ENCODE measurements at places on chromosomes 12 and 14.
A peak's percentile ranks its signal among the peaks of the same experiment; 100 is the strongest.

GRCh38 chr12:59046763-59047534, 126.6 kb upstream of the LRIG3 start:
- no peak for DNase-seq

- no peak for DNase-seq
Observed at GRCh38 chr14:78184157-78184556, 14.0 kb downstream of the NRXN3 start.

GRCh38 chr14:95681153-95681552, 5.1 kb upstream of the TCL1B start:
- no peak for DNase-seq

- no peak for DNase-seq
Observed at GRCh38 chr12:92743026-92743425, 40.2 kb downstream of the PLEKHG7 start.

DNA sequence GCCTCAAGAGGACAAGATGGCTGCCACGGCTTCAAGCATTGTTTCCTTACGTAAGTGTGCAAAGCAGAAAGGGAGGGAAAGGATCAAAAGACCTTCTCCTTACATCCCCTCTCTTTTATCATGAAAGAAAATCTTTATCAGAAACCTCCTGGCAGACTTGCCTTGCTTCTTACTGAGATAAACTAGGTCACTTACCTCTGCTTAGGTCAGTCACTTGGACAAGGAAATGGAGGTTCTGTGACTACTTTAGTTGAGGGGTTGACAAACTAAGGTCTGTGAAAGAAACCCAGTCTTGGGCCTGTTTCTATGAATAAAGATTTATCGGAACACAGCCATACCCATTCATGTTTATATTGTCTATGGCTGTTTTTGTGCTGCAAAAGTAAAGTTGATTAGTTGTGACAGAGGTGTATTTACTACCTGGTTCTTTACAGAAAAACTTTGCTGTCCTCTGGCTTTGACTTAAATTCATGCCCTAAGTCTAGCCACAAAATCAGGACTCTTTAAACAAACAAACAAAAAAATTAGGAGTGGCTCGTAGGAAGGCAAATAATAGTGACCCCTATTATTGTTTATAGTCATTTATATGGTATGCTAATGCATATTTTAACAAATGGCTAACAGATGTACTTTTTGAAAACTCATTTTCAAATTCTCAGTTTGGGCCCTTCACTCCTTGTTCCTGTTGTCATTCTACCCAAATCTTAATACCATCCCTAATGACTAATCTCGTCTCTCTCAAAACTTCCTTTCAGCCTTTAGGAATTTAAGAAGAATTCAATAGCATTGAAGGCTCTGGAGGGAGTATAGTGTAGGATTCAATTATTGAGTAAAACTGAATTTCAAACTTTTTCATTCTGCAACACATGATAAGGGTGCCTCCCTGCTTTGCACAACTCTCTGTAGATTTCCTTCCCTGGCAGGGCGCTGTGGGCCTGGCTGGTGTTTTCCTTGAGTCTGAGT, 42.0 kb upstream of the ATP2B1 start:
- no peak for DNase-seq

DNA sequence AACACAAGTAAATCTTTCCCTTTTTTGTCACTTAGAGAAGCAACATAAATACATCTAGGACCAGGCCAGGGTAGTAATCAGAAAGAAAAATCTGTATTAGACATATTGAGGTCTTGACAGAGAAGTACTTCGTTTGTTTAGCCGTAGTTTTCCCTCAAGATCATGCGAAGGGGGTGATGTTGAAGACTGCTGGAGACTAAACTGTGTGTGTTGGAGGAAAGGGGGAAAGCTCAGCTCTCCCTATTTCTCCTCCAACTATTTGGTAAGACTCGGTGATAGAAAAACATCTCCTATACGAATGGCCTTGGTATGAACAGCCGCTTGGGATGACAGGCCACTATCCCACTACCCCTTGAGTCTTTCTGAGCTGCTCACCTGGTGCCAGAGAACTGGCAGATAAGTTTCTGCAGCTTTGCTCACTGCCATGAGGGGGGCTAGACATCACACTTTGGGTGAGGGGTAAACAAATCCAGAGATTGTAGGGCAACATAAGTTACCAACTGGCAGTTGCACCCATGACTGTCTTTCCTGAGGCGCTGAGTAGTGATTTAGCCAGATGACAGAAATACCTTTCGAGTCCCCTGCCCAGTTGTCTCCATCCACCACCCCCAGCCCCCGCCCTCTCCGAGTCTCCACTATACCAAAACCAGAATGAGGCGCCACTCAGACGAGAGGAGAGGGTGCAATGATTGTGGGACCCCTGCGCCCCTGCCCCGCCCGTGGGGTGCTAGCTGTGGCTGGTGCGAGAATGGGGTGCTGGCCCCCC, 685 bp downstream of the VAMP1 start:
- no peak for DNase-seq

DNA sequence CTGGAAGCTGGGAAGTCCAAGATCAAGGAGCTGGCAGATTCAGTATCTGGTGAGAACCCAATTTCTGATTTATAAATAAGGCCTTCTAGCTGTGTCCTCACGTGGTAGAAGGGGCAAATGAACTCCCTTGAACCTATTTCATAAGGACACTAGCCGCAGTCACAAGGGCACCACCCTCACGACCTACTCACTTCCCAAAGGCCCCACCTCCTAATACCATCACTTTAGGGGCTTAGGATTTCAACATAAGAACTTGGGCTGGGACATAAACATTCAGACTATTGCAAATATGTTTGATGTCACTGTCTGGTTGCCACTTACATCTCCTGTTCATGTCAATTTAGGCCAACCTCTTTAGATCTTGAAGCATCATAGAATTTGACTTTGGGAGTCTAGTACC, 10.8 kb upstream of the CNIH1 start:
- DNase-seq = no peak

DNA sequence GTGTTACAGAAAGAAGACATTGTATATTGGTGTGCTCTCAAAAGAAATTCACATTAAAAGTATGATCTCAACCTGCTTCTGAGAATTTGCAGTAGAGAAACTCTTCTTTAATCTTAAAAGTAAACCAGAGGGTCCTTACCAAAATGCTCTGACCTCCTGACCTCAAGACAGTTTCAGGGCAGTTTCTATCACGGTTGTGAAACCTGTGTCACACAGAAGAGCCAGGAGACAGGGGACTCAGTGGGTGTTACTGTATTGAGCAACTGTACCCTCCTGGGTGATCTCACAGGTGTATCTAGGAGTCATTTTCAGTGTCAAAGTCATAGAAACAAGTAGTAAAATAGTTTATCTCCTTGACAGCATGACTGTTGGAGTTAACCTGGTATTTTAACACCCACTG, 178.0 kb downstream of the GRIP1 start:
- DNase-seq = peak; percentile 44

- peak; percentile 64 for DNase-seq
Observed at GRCh38 chr12:219891-220352, 6.0 kb upstream of the SLC6A12 start.

- DNase-seq = no peak
Observed at GRCh38 chr12:54412786-54413185, 6.3 kb downstream of the ITGA5 start.

DNA sequence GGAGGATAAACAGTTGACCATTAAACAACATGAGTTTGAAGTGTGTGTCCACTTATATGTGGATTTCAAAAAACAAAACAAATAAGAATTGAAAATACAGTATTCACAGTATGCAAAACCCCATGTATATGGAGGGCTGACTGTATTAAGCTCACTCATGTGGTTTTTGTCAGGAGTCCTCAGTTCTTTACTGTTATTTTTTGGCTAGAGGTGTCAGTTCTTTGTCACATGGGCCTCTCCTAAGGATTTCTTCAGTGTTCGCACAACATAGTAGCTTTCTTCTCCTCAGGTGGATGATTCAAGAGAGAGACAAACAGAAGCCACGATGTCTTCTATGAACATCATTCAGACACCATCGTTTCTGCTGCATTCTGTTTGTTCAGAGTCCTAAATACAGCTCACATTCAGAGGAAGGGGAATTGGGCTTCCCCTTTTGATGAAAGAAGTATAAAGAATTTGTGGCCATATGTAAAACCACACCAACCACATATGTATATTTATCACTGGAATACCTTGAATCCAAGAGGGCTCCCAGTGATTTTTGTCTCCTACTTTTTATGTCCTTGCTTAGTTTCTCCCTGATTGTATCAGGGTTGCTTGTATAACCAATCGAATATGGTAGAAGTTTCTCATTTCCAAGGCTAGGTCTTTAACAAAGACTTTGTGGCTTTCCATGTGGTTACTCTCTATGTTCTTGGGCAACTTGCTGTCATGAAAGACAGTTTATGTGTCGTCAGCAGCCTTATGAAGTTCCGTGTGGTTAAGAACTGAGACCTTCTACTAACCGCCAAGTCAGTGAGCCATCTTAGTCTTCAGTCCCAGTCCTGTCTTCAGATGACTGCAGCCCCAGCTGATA, 18.9 kb downstream of the MNAT1 start:
- DNase-seq = no peak

GRCh38 chr12:65885312-65885711, 61.0 kb downstream of the HMGA2 start:
- DNase-seq = no peak

DNA sequence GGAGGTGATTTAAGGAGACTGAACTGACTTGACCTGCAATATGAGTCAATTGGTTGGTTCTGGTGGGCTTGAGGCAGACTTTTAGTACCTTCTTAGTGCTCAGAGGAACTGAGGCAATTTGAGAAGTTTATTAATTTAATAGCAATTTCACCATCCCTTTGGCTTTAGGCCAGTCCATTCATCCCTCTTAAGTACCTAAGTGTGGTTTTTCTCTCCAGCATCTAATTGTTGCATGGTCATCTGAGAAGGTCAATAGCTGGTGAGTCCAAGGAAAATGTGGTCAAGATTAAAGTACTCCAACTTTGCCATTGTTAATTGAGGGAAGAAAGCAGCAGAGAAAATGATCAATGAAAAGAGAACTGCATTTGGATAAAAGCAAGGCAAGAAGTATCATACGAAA, 115.4 kb upstream of the DYRK2 start:
- DNase-seq = no peak

- DNase-seq = no peak
Observed at GRCh38 chr12:68507657-68508056, 103.0 kb upstream of the RAP1B start.

GRCh38 chr12:122646517-122647217, 56.5 kb downstream of the HCAR2 start:
- no peak for DNase-seq

DNA sequence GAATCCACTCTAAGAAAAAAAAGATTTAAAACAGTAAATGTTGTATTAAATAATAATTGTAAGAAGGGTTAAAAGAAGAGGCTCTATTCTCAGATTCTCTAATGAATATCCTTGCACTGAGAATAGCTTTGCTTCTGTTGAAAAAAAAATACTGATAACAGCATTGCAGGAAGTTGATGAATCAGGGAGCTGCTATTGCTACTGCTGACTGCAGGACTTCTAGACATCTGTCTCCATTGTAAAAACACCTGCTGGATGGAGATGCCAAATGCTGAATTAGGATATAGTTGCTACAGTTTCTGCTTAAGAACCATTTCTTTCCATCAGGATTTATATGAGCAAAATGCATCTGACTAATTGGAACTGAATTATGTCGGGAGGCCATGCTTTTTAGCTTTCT, 50.3 kb upstream of the ANP32D start:
- DNase-seq = no peak

DNA sequence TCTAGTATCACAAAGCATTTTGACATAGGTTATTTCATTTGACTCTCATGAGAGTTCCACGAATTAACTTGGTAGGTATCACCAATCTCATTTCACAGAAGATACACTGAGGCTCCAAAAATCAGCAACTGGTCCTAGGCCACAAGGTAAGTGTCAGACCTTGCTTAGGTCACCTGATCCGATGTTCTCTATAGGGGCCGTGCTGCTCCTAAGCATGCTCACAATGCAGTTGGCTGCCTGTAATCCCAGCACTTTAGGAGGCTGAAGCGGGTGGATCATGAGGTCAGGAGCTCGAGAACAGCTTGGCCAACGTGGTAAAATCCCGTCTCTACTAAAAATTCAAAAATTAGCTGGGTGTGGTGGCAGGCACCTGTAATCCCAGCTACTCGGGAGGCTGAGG, 78.7 kb upstream of the FOXN3 start:
- no peak for DNase-seq

DNA sequence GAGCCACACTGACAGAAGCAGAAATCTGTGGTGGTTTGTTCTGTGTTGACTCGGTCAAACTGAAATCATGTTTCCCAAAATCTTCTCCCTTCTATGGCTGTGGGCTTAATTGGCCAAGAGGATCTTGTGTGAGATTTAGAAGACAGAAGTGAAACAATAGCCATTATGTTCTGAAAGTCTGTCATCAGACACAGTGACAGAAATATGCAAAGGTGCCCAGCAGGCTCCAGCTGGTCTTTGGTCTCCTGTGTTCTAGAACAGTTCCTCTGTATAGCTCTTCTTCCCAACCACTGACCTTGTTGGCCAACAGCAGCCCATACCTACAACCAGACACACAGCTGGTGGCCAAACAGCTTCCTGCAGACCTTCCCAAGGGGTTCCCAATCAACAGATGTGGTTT, 25.0 kb upstream of the COCH start:
- no peak for DNase-seq

- DNase-seq = no peak
Observed at GRCh38 chr14:95339301-95339865, 19.7 kb upstream of the CLMN start.

DNA sequence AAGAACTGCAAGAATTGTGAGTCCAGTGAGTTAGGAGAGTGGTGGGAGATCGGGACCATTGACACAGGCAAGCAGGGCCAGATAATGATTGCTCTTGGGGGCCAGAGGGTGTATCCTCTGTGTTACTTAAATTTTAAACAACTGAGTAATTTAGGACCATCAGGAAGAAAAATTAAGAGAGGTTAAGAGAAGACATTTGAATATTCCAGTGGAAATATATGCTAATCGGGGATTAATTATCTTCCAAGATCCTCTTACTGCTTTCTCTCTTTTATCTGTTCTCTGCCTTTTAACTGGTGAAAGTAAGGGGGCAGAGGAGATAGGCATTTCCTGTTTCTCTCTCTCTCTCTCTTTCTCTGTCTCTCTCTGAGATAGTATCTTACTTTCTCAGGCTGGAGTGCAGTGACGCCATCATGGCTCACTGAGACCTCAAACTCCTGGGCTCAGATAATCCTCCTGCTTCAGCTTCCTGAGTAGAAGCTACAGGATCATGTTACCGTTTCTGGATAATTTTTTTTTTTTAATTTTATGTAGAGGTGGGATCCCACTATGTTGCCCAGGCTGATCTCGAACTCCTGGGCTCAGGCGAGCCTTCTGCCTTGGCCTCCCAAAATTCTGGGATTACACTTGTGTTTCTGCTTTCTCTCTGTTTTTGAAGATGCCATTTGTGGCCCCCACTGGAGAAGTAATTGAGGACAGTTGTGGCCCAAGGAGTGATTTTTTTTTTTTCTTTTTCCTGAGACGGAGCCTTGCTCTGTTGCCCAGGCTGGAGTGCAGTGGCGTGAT, 85.1 kb downstream of the DIP2B start:
- DNase-seq = no peak

DNA sequence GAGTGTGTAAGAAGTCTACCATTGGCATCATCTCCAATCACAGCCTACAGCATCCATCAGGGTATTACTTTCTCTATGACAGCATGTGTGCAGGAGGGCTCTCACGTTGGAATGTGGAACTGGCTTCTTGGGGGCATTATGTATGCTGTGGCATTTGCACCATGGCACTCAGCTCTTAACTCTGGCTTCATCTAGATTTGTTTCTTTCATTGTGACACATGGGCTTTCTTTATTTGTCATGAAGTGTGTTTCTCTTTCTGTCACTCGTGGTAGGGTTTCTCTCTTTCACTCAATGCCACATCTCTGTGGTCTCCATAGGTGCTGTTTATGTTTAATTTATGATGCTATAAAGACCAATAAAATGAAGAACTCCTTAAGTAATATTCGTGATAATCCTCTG, 191.2 kb upstream of the GARIN2 start:
- no peak for DNase-seq

Measured in putamen (tissue), 1 donor.